ENCODE measurements at places on chromosomes 16 and 17.

GRCh38 chr17:59439262-59439661, 107.8 kb downstream of the YPEL2 start:
- DNase-seq, result no peak

DNA sequence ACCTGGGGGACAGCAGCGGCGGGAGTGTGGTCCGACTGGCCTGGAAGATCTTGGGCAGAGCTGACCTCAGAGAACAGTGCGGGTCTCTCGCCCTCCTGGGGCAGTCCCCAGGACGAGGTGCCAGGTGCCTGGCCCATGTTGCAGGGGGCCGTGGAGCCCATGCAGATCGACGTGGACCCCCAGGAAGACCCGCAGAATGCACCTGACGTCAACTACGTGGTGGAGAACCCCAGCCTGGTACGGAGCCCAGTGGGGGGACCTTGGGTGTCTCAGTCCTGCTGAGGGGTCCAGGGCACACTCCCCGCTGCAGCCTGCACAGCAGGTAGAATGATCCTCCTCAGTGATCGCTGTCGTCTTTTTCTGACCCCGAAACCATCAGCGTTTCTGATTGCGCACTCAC, 1.4 kb downstream of the GPS1 start:
- no peak for DNase-seq

DNA sequence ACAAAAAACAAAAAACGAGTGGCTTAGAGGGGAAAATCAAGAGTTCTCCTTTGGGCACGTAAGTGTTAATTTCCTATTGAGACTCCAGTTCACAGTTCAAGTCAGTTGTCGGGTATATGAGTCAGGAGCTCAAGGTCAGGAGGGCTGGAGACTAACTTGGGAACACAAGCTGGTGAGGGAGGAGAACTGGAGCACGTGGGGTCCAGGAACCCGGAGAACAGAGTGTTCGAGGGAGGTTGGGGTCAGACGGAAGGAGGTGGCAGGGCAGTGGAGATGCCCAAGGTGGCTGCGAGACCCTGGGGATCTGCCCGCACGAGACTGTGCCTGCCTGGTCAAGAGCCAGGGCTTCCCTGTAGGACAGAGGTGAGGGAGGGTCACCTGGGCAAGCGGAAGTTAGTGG, 12.0 kb downstream of the ALDH3A1 start:
- DNase-seq, result no peak

GRCh38 chr16:56841659-56842058, 23.3 kb upstream of the SLC12A3 start:
- no peak for DNase-seq

GRCh38 chr16:86359571-86359970, 150.8 kb upstream of the FOXF1 start:
- no peak for DNase-seq

DNA sequence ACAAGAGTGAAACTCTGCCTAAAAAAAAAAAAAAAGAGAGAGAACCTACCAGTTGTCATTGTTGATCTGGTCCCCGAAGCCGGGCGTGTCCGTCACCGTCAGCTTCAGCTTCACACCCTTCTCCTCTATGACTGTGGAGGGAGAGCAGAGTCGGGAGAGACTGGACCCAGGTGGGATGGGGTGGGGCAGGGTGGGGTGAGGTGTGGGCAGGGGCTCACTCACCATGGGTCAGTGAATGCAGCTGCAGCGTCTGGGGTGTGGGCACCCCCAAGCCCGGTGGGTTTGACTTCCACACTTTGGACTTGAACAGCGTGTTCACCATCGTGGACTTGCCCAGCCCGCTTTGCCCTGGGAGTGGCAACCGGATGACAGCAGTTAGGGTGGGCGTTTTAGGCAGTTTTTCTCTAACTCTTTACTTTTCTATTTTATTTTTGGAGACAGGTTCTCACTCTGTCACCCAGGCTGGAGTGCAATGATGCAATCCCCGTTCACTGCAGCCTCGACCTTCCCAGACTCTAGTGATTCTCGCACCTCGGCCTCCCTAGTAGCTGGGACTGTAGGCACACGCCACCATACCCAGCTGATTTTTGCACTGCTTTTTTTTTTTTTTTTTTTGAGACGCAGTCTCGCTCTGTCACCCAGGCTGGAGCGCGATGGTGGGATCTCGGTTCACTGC, 2.2 kb downstream of the SEPTIN12 start:
- DNase-seq, result no peak

DNA sequence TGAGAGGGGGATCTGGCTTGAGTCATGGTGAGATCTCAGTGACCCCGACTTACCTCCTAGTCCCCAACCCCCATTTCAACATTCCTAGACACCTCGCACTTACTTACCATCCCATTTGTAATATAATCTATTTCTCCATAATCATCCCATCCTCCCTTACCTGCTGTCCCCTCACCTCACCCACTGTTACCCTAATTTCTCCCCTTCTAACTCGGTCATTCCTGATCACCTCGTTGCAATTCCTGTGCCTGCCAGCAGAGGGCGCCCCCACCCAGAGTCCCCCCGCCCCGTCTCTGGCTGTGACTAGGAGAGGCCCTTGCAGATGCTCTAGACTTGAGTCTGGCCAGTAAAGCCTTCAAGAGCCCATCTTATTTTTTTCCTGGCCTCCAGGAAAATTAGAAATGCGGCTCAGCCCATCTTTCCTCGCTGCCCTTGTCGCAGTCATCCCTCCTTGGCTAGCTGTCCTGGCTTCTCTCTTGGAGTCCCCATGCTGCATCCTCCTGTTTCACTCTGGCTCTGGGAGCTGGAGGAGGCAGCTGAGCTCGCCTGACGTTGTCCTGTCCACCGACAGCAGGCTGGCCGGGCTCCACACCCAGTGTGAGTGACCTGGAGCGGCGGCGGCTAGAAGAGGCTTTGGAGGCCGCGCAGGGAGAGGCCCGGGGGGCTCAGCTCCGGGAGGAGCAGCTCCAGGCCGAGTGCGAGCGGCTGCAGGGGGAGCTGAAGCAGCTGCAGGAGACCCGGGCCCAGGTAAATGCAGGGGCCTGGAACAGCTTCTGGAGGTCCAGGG, 5.0 kb downstream of the TBKBP1 start:
- DNase-seq, result no peak

- peak; percentile 86 for DNase-seq
Measured at GRCh38 chr17:77882481-77883212, 75.9 kb upstream of the TNRC6C start.

DNA sequence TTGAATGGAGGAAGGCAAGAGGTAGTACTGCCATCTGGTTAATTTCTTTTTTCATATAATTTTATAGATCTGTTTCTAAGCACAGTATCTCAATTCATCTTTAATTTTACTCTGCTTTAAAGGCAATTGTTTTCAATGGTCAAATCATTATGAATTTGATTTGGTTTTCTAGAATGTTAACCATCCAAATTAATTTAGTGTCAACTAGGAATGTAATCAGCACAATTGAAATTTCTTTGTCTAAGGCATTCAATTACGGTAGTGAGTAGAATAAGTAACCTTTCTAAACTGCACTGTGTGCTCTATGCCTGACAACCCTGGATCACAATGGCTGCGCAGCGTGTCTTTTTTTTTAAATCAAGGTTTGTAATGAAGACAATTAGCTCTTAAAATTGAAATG, 44.3 kb downstream of the CACNG1 start:
- DNase-seq, result no peak

- DNase-seq, result no peak
Measured at GRCh38 chr16:28623172-28623711, 13.4 kb upstream of the SULT1A1 start.

DNA sequence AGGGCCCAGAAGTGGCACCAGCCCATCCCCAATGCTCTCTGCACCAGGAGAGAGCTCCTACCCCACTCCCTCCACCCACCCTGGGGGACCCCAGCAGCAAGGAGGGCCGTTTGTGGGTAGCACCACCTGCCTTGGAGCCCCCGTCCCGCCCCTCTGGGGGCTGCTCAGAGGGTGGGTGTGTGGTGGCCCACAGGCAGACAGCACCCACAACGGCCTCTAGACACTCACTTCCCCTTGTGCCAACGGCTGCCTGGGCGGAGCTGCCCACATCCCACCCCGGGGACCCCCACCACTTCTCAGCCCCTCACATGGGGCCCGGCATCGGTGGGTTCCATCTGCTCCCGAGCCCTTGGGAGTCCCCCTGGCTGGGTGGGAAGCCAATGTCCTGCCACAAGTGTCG, 33.3 kb downstream of the BAHCC1 start:
- no peak for DNase-seq

DNA sequence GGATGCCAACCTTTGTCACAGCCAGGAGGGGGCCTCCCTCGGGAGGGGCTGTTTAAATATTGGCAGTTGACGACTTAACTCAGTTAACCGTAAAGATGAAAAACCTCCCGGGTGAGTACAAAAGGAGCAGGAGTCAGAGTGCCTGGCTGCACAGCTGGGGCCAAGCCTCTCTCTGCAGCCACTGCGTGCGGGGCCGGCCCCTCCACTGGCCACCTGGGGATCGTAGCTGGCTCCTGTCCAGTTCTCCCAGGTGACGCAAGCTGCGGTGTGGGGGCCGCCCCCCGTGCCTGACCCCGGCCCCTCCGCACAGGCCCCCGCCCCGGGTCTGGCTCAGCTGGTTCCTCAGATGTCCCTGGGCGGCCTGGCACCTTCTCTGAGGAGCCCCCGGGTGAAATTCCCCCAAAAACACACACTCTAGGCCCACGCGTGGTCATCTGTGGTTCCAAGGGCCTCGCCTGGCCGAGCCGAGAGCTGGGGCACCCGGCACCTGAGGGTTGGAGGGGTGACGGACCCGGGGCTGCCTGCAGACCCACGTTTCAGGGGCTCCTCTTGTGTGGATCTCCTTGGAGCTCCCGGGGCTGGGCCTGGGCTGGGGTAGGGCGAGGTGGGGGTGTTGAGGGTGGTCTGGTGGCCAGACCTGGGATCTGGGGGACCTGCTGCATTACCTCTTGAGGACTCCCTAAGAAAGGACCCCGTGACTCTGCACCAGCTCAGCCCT, 7.4 kb upstream of the CACNA1H start:
- no peak for DNase-seq

DNA sequence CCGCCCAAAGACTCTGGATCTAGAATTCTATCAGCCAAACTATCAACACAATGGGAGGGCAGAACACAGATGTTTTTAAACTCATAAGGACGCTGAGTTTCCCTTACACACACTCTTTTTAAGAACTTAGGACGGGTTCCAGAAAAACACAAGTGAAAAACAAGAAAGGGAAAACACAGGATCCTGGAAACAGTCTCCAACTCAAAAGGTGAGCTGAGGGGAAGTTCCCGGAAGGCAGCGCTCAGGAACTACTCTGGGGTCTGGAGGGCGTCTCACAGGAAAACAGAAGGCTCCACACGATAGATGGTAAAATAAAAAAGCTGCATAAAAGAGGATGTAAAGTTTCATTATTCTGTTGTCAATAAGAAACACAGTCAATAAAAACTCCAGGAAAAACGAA, 80.2 kb upstream of the DOC2B start:
- no peak for DNase-seq

- DNase-seq, result no peak
Measured at GRCh38 chr16:67192781-67193361, 916 bp downstream of the E2F4 start.

DNA sequence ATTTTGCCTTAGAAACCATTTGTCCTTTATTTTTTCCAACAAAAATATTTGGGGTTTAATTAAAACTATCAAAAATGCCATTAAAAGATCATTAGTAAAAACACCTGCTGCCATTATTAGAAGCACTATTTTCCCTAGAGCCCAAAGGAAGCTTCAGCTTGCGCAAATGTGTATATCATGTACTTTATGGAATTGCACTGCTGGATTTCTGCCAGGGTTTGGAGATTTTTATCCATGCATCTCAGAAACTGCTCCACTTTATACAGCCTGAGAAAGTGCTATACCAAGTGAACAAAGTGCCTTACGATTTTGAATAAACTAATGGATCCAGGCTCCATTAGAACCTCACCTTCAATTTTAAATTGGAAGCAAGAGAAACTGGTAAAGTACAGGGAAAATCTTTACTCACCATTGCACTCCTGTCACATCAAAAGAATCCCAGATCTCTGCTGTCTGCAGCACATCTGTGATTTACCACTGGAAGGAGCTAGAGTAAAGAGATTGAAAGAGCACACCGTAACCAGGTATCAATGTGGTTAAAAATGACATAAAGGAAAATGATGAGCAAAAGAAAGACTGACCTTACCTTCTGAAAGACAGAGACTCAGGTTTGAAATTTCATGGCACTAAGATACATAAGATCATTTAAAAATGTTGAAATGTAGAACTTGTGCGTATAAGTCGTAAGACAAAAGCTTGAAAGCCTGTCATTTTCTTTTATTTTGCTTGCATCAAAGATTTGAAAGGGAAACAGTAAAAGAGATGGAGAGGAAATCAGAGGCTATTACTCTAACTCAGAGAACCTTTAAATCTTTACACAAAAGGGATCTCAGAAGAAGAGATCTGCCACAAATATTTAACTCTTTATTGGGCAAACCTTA, 678.1 kb upstream of the GOT2 start:
- DNase-seq, result no peak

- DNase-seq, result no peak
Measured at GRCh38 chr16:85778873-85779272, 20.5 kb downstream of the EMC8 start.

- no peak for DNase-seq
Measured at GRCh38 chr16:68360547-68360946, 49.7 kb downstream of the PRMT7 start.

- DNase-seq, result no peak
Measured at GRCh38 chr17:73939806-73940205, 263.7 kb upstream of the RPL38 start.

GRCh38 chr16:47888142-47888541, 267.7 kb downstream of the ABCC12 start:
- no peak for DNase-seq

- DNase-seq, result peak; percentile 74
Measured at GRCh38 chr17:61405686-61406536, 6.3 kb downstream of the TBX2 start.

- no peak for DNase-seq
Measured at GRCh38 chr17:17104036-17104435, 61.8 kb downstream of the MPRIP start.

- no peak for DNase-seq
Measured at GRCh38 chr17:57512691-57513090, 232.4 kb downstream of the CCDC182 start.

GRCh38 chr17:57956291-57957119, 1.3 kb upstream of the CUEDC1 start:
- DNase-seq, result peak; percentile 67

DNA sequence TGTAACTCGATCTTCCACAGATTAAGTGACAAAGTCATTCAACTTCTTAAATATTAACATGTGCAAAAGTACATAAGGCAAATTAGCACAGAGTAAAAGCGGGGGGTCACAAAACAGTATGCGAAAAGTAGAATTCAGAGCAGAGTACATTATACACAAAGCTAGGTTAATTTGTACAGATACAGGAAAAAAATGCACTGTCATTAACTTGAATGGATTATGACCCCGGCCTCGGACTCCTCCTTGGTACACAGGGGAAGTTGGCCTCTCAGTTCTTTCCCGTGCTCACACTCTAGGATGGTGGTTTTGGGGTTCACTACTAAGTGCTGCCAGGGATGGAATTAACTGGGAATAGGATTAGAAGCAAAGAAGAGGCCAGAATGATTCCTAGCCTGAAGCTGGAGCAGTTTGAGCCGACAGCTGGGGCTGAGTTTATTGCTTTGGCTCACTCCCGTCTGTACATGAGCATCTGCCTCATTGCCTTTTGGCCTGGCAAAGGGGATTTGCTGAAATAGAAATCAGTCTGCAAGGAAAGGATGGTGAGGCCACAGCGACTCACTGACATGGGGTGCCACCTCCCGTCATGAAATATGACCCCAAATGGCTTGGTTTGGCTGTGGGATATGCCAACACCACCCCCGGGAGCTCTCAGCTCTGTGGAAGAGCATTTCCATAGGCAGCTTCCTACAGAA, 23.6 kb downstream of the NTN1 start:
- DNase-seq, result no peak

GRCh38 chr17:10083864-10084263, 114.5 kb downstream of the GAS7 start:
- DNase-seq, result no peak
